NCI-H1694 treated with DMSO at 0.1 percent for 48 hours (cell line): ENCODE measurements at places on chromosomes 1 and 21.

DNA sequence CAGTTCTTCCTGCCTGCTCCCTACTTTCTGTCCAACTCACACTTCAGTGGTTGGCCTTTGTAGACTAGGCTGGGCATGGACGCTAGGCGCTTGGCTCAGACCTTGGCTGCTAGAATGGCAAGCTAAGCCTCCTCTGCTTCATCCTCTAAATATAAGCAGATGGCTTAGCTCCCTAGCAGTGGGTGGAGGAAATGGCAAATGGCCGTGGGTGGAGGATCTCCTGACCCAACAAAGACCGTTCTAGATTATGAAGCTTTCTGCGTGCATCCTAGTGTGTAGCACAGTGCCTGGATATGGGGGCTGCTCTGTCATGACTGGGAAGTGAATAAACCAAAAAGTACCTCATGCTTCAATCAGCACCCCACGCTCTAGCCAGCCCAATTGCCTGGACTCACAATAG, 10.4 kb upstream of the ETV3L start:
- no peak for DNase-seq

- no peak for DNase-seq
Observed at GRCh38 chr21:44443291-44443890, 11.9 kb upstream of the LRRC3 start.

DNA sequence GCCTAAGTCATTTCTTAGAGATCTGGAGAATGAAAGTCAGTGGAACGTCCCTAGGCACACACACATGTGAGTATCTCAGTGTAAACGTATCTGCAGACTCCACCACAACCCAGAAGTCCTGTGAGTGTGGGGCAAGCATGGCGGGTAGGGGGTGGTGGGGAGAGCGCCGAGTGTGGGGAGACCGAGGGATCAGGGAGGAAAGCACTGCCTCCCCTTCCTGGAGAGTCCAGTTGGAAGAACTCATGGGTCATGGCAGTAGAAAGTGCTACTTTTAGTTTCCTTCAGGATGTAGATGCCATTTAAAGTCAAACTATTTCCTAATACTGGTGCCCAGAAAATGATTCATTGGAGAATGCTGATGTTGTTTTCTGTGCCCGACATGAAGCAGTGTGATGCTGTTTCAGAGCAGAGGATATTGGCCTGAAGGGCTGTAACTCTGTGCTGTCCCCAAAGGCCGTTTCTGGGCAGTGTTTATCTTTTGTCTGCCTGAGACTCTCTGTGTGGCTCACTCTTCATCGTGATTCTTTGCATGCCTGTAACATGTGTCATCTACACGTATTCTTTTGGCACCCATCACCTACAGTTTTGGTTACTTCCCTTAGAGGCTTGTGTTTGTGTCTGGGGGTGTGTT, 45.7 kb upstream of the TSPAN2 start:
- no peak for DNase-seq

- no peak for DNase-seq
Observed at GRCh38 chr1:43327549-43328292, 9.9 kb upstream of the MPL start.

DNA sequence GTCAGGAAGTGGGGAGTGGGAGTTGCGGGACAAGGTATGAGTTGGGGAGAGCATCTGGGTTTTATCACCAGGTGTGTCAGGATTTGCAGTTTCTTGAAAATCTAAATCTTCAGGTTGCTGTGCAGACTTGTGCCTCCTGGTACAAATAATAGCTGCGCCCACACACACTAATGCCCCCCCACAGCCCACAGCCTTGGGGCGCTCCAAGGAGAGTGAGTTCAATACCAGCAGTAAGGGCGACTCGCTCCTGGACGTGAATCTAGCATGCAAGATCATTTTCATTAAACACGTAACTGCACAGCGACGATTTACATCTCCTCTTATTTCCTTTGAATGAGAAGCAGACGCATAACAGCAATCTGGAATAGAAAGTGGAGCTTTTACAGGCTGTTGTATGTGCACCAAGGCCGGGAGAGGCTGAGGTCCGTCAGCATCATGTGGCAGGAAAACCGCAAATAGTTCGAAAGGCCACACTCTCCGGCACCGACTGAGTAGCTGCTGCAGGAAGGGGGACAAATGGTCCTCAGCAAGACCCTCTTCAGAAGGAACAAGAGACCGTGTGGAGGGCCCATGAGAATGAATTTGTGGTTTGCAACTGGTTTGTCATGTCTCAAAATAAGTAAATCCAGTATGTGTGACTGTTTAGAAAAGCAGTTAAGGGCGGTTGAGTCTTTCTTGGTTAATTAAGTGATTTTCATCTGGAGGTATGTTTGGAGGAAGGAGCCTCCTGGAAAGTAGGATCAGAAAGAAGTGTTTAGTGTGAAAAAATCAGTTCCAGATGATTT, 439.5 kb downstream of the SMYD3 start:
- no peak for DNase-seq

DNA sequence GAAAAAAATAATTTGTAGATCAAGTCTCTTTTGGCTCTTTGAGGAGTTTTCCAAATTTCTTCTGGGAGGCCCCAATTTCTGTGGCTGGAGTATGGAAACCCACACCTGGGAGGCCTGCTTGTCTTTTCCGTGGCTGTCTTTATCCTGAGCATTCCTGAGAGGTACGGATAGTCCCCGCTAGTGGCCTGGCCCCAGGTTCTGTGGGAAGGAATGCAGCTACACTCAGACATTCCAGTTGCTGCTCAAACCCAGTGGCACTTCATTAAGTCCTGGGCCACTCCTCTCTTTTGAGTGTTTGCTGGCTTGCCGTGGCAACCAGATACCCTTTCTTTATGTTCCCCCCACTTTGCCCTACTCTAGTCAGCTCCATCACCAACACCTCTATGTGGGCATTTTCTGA, 310.4 kb downstream of the ASTN1 start:
- DNase-seq = no peak

GRCh38 chr21:41048145-41048544, 119.8 kb upstream of the BACE2 start:
- no peak for DNase-seq
